ENCODE measurements at places on chromosomes 12 and 14. TPM values are rescaled to one million over a fixed set of nuclear protein-coding genes. Genes with fewer than 3 reads are reported as not detected.

DNA sequence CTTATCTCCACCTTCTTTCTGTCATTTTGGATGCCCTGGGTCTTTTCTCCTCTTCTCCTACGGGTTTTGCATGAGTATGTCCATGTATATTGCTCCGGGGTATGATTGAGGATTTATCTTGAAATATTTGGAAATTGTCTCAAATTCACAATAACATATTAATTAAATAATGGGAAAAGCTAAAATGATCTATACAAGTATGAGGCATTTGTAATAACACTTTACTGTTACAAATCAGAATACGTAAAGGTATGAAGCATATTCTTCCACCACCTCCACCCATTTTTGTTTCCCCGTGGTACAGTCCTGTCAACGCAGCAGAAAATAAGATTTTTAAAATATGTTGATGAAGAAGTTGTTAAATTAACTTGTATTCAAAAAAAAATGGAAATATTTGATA is 91.3 kb downstream of the PPP2R5C start:
- no peak overlapping the region for H3K4me3 ChIP-seq
- DNase-seq = no peak
- no peaks in the 10 kb centered on the region for H3K27me3 ChIP-seq
- no peak overlapping the region for H3K27ac ChIP-seq

GRCh38 chr14:73173092-73173735 is 36.9 kb downstream of the PSEN1 start:
- peak; percentile 27 for DNase-seq
- no peak overlapping the region for H3K27ac ChIP-seq
- H3K27me3 ChIP-seq = no peaks in the 10 kb centered on the region
- H3K4me3 ChIP-seq = no peak overlapping the region

- H3K4me3 ChIP-seq = no peak overlapping the region
- no peaks in the 10 kb centered on the region for H3K4me1 ChIP-seq
- no peak for DNase-seq
- peaks cover 2% of the 10 kb centered on the region for H3K27me3 ChIP-seq
Measured at GRCh38 chr12:2247596-2247995, 194.8 kb downstream of the CACNA1C start.

GRCh38 chr12:2053691-2054090 is 904 bp downstream of the CACNA1C start:
- no peak overlapping the region for H3K27ac ChIP-seq
- H3K4me1 ChIP-seq = peaks cover 11% of the 10 kb centered on the region
- H3K27me3 ChIP-seq = peaks cover 60% of the 10 kb centered on the region
- H3K4me3 ChIP-seq = no peak overlapping the region
- H3K36me3 ChIP-seq = no peaks in the 10 kb centered on the region
- DNase-seq = no peak

GRCh38 chr12:16884819-16885218 is 278.9 kb upstream of the LMO3 start:
- H3K4me3 ChIP-seq = no peak overlapping the region
- no peak overlapping the region for H3K27ac ChIP-seq
- no peak for DNase-seq
- H3K4me1 ChIP-seq = no peaks in the 10 kb centered on the region

- no peak overlapping the region for H3K27ac ChIP-seq
- no peaks in the 10 kb centered on the region for H3K36me3 ChIP-seq
- no peaks in the 10 kb centered on the region for H3K4me1 ChIP-seq
- H3K27me3 ChIP-seq = no peaks in the 10 kb centered on the region
- H3K4me3 ChIP-seq = no peak overlapping the region
Measured at GRCh38 chr12:125453751-125454150, 388.5 kb downstream of the AACS start.

DNA sequence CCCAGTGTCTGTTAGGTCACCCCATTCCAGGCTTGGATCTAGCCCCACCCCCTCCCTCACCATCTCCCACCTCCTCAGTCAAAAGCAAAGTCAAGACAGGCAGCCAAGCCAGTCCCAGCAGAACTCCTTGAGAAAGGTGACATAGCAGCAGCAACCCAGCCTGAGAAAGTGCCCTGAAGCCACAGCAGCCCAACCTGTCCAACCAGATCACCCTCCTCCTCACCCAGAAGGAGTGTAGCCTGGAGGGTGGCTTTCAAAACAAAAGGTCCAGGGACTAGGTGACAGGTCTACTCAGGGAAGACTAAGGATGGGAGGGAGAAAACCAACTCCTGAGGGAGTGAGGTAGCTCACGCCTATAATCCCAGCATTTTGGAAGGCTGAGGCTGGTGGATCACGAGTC is 5.2 kb downstream of the RAB15 start:
- no peak overlapping the region for H3K4me3 ChIP-seq
- no peak for DNase-seq
- no peaks in the 10 kb centered on the region for H3K27me3 ChIP-seq

Gene SLC2A14
- total RNA-seq = 0.22 TPM

Gene SPRING1
- 16.0 TPM for total RNA-seq

Data from activated CD8-positive, alpha-beta T cell treated with anti-CD3 and anti-CD28 coated beads for 36 hours (primary cell).